ENCODE measurements at places on chromosomes 1 and 21.

- DNase-seq, result no peak
Observed at GRCh38 chr1:61581251-61581650, 143.7 kb downstream of the TM2D1 start.

GRCh38 chr1:101797722-101798121, 199.0 kb downstream of the OLFM3 start:
- no peak for DNase-seq

- no peak for DNase-seq
Observed at GRCh38 chr1:205272536-205272935, 44.8 kb downstream of the TMCC2 start.

DNA sequence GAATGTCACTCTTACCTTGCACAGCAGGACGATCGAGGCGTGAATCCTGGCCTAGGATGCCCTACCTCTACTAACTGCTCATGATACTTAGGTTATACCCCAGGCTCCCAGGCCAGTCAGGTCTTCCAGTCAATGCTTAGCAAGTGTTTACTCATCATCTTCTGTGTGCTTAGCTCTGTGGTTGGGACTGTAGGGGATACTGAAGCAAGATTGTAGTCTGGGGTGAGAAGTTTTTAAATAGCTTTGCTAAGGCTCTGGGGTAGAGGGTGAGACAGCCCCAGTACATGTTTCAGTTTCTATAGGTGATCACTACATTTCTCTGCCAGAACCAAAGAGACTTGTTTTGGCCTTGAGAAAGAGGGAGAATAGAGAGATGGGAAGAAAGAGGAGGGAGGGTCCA, 250.8 kb upstream of the KIAA0040 start:
- DNase-seq, result no peak

GRCh38 chr1:112937070-112937469, 18.9 kb downstream of the SLC16A1 start:
- DNase-seq, result no peak

- DNase-seq, result no peak
Observed at GRCh38 chr1:75129983-75130789, 4.0 kb upstream of the LHX8 start.

Measured in AG04449 (cell line).